ENCODE measurements at places on chromosomes 11 and 22. TPM values are rescaled to one million over a fixed set of nuclear protein-coding genes. Genes with fewer than 3 reads are reported as not detected.

DNA sequence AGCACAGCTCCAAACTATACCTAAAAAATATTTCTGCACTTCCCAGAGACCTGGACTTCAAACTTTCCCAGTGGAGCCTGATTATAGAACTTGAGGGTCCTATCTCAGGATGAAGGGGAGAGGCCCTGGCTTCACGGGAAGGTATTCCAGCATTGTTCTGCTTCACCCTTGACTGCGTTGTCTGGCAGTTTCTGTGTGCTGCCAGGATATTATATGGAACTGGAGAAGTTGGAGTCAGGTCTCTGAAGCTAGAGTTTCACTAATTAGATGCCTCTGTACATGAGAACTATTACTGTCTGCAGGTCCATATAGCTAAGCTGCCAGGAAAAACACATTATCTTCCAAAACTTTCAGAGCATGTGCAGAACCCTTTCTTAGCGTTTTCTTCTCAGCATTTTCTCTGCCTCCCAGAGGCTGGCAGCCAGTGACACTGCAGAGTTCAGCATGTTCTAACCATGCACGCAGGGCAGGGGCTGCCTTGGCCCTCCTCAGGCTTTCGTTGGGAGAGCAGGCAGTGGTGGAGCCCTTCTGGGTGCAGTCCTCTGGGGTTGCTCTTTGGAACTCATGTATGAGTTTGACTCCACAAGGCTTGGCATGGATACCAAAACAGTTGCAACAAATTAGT lies 99.3 kb downstream of the CWC15 start:
- peaks cover 89% of the 10 kb centered on the region for H3K36me3 ChIP-seq
- no peak for DNase-seq
- no peaks in the 10 kb centered on the region for H3K27me3 ChIP-seq
- H3K4me3 ChIP-seq = no peak overlapping the region
- H3K27ac ChIP-seq = no peak overlapping the region
- H3K4me1 ChIP-seq = peaks cover 14% of the 10 kb centered on the region

- peaks cover 96% of the 10 kb centered on the region for H3K4me1 ChIP-seq
- H3K36me3 ChIP-seq = peaks cover 61% of the 10 kb centered on the region
- no peak for DNase-seq
- peak overlapping the region; percentile 88 for H3K27ac ChIP-seq
These were observed 50.2 kb downstream of the MYH9 start for GRCh38 chr22:36337365-36338130.

GRCh38 chr11:96061069-96061468 lies 137.2 kb upstream of the MTMR2 start:
- H3K27me3 ChIP-seq = no peaks in the 10 kb centered on the region
- H3K36me3 ChIP-seq = no peaks in the 10 kb centered on the region
- H3K4me3 ChIP-seq = no peak overlapping the region

DNA sequence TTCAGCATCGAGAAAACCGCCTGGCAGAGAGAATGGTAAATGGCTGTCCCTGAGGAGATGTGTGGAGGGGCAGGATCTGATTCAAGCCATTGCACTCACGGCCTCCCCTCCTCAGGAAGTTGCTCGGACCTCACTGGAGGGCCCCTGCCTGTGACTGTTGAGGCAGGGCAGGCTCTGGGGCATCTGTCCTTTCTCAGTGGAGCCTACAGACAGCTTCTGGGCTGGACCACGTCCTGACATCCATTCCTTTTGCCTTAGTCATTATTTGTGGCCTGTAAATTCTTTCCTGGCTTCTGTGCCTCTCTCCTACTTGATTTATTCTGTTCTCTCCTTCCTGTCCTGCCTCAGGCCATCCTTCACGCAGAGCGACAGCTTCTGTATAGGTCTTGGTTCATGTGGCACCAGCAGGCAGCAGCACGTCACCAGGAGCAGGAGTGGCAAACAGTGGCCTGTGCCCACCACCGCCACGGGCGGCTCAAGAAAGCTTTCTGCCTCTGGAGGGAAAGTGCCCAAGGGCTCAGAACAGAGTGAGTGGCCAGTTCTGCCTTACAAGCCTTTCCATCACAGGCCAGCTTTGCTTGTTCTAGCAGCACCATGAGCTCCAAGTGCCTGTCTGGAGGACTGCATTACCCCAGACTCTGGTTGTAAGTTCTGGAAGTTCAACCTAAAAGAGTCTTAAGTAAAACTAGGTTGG lies 59.6 kb downstream of the PISD start:
- no peaks in the 10 kb centered on the region for H3K4me1 ChIP-seq
- H3K27me3 ChIP-seq = no peaks in the 10 kb centered on the region
- H3K36me3 ChIP-seq = peaks cover 29% of the 10 kb centered on the region
- peak; percentile 61 for DNase-seq

Gene KDM4E
- not detected for total RNA-seq

GRCh38 chr11:2385156-2386151 lies 8.3 kb downstream of the CD81 start:
- no peak overlapping the region for H3K4me3 ChIP-seq
- no peaks in the 10 kb centered on the region for H3K27me3 ChIP-seq
- H3K4me1 ChIP-seq = peaks cover 99% of the 10 kb centered on the region
- H3K36me3 ChIP-seq = peaks cover 13% of the 10 kb centered on the region
- DNase-seq = no peak

Gene SLC22A9
- total RNA-seq = not detected

Gene APOA4
- not detected for total RNA-seq

- no peaks in the 10 kb centered on the region for H3K27me3 ChIP-seq
- no peak overlapping the region for H3K27ac ChIP-seq
- no peak overlapping the region for H3K4me3 ChIP-seq
- no peaks in the 10 kb centered on the region for H3K36me3 ChIP-seq
These were observed 27.9 kb downstream of the KCNC1 start for GRCh38 chr11:17762309-17762974.

Gene SUSD2
- 191 TPM for total RNA-seq

GRCh38 chr11:68994161-68994893 lies 13.5 kb upstream of the MRGPRD start:
- no peaks in the 10 kb centered on the region for H3K27me3 ChIP-seq
- H3K4me1 ChIP-seq = peaks cover 8% of the 10 kb centered on the region
- no peak overlapping the region for H3K27ac ChIP-seq
- H3K4me3 ChIP-seq = no peak overlapping the region
- DNase-seq = peak; percentile 64

Gene CDON
- 13.4 TPM for total RNA-seq

- no peak overlapping the region for H3K4me3 ChIP-seq
- DNase-seq = no peak
- H3K27me3 ChIP-seq = no peaks in the 10 kb centered on the region
- no peaks in the 10 kb centered on the region for H3K36me3 ChIP-seq
- H3K27ac ChIP-seq = no peak overlapping the region
These were observed 124.7 kb downstream of the PARVA start for GRCh38 chr11:12502046-12502445.

Data from upper lobe of left lung (tissue), 6 donors.